DMS79 (cell line): ENCODE measurements at places on chromosomes 12 and 14.

- DNase-seq = no peak
These were observed 110.1 kb upstream of the BCL2L14 start for GRCh38 chr12:11960646-11961045.

DNA sequence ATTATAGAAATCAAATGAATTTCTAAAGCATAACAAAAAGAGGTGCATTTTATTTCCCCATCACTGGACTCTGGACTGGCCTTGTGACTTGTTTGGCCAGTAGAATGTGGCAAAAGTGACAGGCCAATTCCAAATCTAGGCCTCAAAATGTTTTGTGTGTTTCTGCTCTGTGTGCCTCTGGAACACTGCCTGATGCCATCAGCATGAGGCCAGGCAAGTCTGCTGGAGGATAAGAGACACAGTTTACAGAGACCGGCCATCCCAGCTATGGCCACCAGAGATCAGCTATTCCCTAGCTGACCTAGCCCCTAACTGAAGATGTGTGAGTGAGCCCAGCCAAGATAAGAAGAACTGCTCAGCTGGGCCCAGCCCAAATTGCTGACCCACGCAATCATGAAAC lies 32.9 kb downstream of the ASCL1 start:
- no peak for DNase-seq

- no peak for DNase-seq
These were observed 180.3 kb downstream of the DICER1 start for GRCh38 chr14:94977016-94977415.

GRCh38 chr12:12008931-12009611 lies 61.7 kb upstream of the BCL2L14 start:
- peak; percentile 97 for DNase-seq

GRCh38 chr12:59895166-59895775 lies 299.4 kb downstream of the SLC16A7 start:
- DNase-seq = no peak

DNA sequence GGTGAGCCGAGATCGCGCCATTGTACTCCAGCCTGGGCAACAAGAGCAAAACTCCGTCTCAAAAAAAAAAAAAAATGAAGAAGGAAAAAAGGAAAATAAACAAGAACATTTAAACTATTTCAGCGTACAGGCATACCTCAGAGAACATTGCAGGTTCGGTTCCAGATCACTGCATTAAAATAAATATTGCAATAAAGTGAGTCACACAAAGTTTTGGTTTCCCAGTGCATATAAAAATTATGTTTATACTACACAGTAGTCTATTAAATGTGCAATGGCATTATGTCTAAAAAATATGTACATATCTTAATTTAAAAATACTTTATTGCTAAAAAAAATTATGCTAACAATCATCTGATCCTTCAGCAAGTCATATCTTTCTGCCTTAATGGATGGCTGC lies 53.5 kb upstream of the PLEKHG6 start:
- DNase-seq = no peak

DNA sequence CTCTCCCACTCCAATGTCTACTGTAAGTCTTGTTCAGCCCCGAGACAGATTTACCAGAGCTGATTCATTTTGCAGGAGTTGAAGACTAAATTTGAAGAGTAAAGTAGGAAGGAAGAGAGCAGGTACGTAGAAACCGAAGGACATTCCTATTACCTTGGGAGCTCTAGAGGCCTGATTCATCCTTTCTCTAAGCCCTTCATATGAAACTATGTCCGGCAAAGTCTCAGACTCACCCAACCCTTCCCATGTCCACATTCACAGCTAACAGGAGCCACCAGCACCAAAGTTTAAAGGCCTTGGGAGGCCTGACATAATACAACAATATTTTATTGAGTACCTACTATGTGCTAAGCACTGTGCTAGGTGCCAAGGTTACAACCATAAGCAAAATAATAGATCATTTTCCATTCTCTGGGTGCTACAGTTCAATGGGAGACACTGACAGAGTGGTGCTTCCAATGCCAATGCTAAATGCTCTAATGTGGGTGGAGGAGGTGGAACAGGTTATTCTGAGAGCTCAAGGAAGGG lies 86.6 kb downstream of the PHLDA1 start:
- DNase-seq = no peak

DNA sequence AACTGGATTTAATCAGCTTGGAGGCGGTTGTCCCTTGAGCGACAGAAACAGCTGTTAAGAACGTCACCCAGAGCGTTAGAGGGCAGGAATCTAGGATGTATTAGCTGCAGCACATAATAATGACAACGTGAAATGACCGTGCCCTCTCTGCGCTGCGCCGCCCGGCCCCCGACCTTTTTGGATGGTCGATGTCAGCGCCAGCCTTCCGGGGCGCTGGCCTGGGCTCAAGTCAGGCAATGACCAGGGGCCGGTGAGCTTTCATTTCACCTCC lies 427 bp upstream of the TMEM120B start:
- no peak for DNase-seq

DNA sequence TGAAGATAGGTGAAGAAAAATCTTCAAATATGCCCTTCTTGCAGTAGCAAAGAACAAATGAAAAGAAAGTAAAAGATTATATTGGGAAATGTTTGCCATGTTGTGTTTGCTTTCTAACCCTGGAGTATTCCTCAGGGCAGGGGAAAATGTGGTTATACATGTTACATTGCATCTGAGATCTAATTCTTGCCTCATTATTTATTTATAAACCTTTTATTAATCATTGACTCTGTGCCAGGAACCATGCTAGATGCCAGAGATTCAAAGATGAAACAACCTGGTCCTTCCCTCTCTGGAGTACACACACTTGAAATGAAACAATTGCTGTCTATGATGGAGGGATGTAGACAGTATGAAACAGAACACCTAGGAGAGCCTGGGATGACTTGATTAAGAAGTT lies 128.1 kb upstream of the HMGA2 start:
- no peak for DNase-seq

GRCh38 chr12:102406033-102406584 lies 74.3 kb downstream of the IGF1 start:
- peak; percentile 60 for DNase-seq

DNA sequence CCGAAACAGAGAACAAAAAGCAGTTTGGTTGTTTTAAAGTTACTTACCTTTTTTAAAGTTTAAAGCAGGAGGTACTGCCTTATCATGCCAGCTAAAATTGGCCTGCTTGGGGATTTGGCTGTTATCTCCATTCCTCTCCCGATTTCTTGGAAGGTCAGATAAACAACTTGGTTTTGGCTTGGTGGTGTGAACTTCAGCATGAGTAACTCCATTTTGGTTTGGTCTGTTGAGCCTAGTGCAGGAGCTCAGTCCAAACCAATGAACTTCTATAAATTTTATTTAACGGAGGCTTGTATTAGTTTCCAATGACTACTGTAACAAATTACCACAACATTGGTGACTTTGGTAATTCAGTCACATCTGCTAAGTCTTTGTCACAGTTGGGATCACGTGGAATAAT lies 82.3 kb downstream of the PLEKHA5 start:
- no peak for DNase-seq

- DNase-seq = no peak
These were observed 4.6 kb upstream of the CD4 start for GRCh38 chr12:6784761-6785160.

GRCh38 chr12:38892087-38892786 lies 13.2 kb downstream of the CPNE8 start:
- DNase-seq = no peak
